ENCODE measurements at places on chromosomes 5 and 9. TPM values are rescaled to one million over a fixed set of nuclear protein-coding genes. Genes with fewer than 3 reads are reported as not detected.

Gene IGIP
- 2.4 TPM for total RNA-seq

Gene SPATA31C1
- total RNA-seq = not detected

Gene C5orf22
- total RNA-seq = 25.9 TPM

Gene SREK1
- total RNA-seq = 58.4 TPM

Gene HRH2
- total RNA-seq = 1.9 TPM

Gene OR1J2
- not detected for total RNA-seq

Gene C6
- total RNA-seq = not detected

Measured in astrocyte (in vitro differentiated cells and primary cell).